Bone marrow (tissue), 2 donors: ENCODE measurements at places on chromosomes 13 and 19.

DNA sequence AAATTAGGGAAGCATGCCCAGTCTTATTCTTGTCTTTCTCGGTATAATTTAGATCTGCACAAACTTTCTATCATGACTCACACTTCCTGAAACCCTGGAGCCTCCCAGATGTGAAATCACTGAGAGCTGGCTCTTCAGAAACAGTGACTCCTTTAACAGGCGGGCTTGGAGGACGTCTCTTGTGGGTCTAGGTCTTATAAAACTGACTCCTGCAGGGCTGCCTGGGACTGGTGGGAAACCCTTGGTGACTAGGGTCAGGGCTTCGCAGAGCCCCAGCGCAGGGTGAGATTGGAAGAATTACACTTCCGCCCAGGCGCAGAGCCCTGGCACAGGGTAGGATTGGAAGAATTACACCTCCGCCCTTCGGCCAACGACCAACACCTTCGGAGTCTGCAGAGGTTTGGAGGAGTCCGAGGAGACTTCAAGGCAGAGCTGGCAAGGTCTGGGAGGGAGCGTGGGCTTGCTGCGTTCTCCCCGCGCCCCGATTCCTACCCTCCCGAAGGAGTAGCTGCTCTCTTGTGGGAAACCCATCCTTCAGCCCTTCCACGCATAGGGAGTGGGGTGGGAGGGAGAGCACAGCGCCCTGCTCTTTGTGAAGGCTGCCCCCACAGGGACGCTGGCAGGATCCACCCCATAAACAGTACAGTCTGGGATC, 43.4 kb upstream of the MAP3K10 start:
- DNase-seq, result peak; percentile 93

GRCh38 chr13:38045278-38046048, 175.9 kb upstream of the TRPC4 start:
- no peak for DNase-seq

GRCh38 chr13:28875846-28876615, 55.9 kb downstream of the MTUS2 start:
- DNase-seq, result no peak

DNA sequence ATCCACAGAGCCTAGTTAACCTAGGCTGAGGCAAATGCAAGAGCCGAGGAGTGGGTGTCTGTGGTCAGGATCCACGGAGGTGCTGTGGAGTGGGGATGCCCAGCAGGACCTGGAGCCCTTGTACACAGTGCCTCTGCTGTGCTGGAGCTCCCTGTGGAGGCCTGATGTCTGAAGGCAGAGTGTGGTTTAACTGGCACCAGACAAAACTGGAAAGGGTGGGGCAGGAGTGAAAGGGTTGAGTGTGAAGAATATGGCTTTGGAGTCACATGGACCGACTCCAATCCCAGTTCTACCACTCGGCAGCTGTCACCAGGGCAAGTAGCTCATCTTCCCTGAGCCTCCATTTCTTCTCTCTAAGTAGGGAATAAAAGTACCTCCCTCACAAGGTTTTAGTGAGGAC, 60.3 kb upstream of the GPR12 start:
- DNase-seq, result no peak

- no peak for DNase-seq
Measured at GRCh38 chr19:33441277-33441699, 67.8 kb downstream of the CEBPG start.

DNA sequence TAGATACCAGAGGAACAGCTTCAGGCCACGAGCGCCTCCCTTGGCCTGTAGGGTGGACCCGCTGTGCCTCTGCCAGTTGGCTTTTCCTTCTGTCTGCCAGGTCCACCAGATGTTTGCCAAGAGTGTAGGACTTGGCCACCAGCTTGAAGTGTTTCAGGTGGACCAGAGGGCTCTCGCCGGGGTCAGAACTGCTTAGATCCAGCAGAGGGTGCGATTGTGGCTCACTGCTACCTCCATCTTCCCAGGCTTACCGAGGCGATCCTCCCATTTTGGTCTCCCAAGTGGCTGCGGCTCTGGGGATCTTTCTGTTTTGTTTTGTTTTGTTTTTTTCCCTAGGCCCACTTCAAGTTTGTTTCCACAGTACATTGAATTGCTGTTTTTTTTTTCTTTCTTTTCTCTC, 23.0 kb upstream of the ZNF730 start:
- DNase-seq, result no peak

DNA sequence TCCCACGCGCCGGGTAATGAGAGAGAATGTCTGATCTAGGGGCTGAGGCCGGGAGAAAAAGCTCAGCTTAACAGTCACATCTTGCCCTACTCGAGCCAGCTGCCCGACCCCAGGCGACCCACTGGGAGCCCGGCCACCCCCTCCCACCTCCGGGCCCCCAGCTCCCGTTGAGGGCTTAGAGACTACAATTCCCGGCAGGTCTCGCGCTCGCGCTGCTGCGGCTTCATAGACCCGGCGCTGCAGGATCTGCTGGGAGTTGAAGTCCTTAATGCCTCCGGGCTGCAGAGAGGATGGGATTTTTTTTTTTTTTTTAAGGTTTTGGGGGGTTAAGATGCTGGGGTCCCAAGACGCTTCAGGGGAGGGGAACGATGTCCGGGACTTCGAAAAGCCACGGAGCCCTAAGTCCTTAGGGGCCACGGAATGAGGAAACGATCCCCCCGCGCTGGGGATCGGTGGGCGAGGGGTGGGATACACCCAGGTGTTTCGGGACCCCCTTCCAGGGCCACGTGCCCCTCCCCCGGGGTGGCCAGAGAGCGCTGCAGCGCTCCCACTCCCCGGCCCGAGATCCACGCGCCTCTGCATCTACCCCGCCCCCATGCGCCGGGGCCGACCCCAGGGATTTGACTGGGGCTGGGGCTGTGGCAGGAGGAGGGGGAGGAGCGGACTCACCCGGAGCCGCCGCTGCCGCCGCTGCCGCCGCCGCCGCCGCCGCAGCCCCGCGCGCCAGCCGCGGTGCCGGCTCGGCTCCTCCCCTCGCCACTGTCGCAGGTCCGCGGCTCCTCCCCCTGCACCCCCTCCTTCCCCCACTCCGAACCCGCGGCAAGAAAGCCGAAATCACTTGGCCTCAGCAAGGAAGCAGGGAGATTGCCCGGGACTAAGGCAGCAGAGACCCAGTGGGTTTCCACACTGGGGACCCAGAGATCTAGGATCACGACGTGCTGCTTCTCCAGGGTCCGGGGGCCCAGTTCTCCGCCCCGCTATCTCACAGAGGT, at the start of gene SYT3:
Gene SYT3 (minus strand): TSS at position 761 of the 992 bp plus-strand sequence. CDS start 2,470 bp downstream, outside the sequence.
- DNase-seq, result no peak

GRCh38 chr13:64471916-64472315, 2758.2 kb downstream of the PCDH9 start:
- DNase-seq, result no peak

DNA sequence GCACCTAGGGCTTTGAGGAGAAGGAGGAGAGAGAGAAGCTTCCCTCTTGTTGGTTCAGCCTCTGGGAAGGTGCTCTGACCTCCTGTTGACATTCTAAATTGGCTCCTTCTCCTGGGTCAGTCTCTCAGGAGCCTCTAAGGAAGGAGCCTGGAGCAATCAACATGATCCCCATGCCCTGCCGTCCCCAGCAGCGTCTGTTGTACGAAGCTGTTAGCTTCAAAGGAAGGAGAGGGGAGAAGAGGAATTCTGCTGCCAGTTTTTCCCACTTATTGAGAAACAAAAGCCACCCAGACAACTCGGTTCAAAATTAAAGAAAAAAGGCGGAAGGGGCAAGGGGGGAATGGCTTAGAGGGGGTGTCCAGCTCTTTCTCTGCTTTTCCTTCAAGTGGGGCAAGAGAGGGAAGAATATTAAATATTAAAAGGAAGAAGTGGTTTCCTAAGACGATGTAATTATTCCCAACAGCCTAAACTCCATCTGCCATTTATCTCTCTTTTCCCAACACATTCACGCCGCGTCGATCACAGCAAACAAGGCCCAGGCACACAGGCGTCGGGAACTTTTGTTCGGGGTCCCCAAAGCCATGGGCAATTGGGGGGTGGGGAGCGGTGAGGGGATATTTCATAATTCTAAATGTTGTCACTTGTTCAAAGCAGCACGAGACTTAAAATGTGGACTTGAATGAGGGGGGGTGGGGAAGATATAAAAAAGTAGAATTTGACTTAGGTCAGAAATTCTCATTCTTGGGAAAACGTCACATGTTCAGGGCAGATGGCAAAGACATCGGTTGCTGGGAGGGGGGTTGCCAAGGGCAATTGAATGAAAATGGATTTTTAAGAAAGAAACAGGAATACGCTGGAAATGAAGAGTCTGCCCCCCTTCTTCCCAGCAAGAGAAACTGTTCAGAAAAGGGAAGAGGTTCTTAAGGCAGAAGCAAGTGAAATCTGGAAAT, 116.8 kb upstream of the CACNA1A start:
- no peak for DNase-seq

- no peak for DNase-seq
Measured at GRCh38 chr13:112150352-112150751, 83.4 kb downstream of the SOX1 start.

DNA sequence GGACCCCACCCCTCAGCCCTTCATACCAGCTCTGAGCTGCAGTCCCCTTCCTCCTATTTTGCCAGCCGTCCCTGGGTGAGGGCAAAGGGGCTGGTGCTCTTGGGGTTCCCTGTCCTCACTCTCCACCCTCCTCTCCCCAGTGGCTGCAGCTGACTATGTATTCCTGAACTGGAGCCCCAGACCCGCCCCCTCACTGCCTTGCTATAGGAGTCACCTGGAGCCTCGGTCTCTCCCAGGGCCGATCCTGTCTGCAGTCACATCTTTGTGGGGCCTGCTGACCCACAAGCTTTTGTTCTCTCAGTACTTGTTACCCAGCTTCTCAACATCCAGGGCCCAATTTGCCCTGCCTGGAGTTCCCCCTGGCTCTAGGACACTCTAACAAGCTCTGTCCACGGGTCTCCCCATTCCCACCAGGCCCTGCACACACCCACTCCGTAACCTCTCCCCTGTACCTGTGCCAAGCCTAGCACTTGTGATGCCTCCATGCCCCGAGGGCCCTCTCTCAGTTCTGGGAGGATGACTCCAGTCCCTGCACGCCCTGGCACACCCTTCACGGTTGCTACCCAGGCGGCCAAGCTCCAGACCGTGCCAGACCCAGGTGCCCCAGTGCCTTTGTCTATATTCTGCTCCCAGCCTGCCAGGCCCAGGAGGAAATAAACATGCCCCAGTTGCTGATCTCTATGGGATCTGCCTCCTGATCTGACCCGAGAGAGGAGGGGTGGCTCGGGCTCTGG, 2.4 kb downstream of the COX7A1 start:
- DNase-seq, result no peak

DNA sequence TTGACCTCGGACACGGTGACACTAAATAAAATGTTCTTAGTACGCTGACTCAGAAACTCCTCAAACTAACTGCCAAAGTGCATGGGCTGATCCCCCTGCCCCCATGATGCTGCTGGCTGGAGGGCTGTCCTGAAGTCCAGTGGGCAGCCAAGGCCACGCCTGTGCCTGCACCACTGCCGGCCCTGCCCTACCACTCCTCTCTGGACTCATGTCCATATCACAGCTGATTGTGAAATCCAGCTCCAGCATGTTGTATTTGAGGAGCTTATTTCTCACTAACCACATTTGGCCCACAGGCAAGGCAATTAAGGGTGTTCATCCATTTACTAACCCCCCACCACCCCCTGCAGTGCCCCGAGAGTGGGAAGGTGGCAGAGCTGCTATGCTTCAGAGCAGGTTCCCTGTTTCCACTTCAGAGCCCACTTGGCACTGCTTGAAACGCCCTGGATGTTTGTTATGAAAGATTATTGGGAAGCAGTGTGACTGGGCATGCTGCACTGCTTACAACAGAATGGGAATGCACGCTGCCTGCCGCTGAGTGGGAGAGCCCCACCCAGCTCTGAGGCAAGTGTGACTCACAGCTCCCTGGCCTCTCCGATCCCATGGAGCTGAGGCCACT, 114.0 kb downstream of the UQCRFS1 start:
- DNase-seq, result no peak

- no peak for DNase-seq
Measured at GRCh38 chr13:79295906-79296706, 109.9 kb downstream of the RBM26 start.

DNA sequence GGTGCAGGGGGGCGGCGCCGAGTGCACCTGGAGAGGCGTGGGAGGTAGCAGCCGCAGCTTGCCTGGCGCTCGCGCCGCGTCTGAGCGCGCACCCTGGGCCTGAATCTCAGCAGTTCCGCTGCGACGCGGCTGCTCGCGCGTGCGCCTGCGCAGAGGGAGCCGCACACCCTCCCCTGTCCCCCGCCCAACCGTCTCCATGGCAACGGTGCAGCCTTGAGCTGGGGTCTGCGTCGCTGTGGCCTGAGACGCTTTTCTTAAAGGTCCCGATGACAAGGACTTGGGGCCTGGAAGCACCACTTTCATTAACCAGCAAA, at the start of gene PNMA8B:
Gene PNMA8B (minus strand): TSS at position 82 of the 314 bp plus-strand sequence. CDS start 402 bp downstream, outside the sequence.
- no peak for DNase-seq

GRCh38 chr19:57245066-57245465, 4.6 kb downstream of the ZNF805 start:
- DNase-seq, result no peak

DNA sequence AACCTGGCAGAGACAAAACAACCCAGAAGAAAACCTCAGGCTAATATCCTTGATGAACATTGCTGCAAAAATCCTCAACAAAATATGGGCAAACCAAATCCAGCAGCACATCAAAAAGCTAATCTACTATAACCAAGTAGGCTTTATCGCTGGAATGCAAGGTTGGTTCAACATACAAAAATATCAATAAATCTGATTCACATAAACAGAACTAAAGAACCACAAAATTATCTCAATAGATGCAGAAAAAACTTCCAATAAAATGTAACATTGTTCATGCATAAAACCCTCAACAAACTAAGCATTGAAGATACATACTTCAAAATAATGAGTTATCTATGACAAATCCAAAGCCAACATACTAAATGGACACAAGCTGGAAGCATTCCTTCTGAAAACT, 8.8 kb downstream of the ZNF724 start:
- no peak for DNase-seq

GRCh38 chr19:34678421-34678820, 943 bp downstream of the ZNF302 start:
- no peak for DNase-seq

- no peak for DNase-seq
Measured at GRCh38 chr13:50788551-50789210, 54.8 kb downstream of the DLEU7 start.

- no peak for DNase-seq
Measured at GRCh38 chr19:45814166-45814780, 835 bp downstream of the RSPH6A start.

DNA sequence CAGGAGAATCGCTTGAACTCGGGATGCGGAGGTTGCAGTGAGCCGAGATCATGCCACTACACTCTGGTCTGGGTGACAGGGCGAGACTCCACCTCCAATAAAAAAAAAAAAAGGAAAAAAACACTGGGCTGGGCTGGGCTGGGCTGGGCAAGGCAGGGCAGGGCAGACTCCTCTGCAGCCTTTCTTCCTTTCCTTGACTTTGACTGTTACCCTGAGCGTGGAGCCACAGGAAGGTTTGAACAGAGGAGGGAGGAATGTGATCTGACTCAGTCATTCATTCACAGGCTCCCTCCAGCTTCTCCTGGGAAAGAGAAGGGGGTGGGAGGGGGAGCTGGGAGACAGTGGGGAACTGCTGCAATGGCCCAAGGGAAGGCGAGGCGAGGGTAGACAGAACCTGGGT, 2.7 kb upstream of the ACTN4 start:
- DNase-seq, result no peak

- DNase-seq, result no peak
Measured at GRCh38 chr19:52665529-52665928, 27.4 kb upstream of the ZNF83 start.

- no peak for DNase-seq
Measured at GRCh38 chr19:7872306-7873204, 1.6 kb downstream of the PRR36 start.

GRCh38 chr13:20006206-20006605, 47.7 kb downstream of the ZMYM2 start:
- DNase-seq, result no peak
